ENCODE measurements at places on chromosomes 1 and 21.

DNA sequence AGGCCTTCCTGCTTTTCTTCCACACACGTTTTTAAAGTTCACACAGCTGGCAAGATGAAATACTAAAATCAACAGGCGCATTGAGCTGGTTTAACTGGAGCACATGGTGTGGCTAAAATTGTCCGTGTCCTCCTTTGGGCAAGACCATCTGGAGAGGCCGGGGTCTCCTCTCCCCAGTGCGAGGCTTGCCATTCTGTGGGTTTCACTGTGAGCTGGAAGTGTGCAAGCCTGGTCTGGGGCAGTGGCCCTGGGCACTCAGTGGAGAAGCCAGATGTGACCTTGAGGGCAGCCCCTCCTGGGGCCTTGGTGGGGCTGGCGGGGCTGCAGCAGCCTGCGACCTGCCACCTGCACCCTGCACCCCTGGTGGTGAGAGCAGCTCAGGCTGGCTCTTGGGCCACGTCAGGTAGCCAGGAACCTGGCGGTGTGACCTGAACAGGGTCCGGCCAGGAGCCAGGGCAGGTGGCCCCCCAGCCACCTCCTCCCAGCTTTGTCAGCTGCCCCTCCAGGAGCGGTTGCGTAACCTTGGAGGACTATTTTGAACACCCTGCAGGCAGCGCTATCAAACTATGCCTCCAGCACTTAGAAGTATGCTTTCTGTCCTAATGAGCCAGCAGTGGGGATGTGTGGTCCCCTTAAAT is 52.4 kb downstream of the SLC37A1 start:
- DNase-seq, result no peak

DNA sequence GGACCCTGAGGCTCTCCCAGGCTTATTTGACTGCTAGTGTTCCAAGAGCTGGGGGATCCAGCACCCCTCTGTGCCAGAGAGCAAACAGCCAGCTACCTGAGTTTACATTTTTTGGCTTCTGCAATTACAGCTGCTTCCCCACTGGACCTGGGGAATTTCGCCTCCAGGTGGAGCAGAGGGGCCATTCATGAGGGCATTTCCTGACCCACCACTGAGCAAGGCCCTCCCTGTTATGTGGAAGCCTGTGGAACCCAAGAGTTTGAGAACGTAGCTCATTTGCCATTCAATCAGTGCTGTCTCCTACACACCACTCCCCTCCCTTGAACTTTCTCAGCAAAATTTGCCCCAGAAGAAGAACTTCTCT is 42.7 kb upstream of the TMEM51 start:
- DNase-seq, result no peak

- DNase-seq, result no peak
Measured at GRCh38 chr1:206029484-206029883, 5.8 kb upstream of the CTSE start.

DNA sequence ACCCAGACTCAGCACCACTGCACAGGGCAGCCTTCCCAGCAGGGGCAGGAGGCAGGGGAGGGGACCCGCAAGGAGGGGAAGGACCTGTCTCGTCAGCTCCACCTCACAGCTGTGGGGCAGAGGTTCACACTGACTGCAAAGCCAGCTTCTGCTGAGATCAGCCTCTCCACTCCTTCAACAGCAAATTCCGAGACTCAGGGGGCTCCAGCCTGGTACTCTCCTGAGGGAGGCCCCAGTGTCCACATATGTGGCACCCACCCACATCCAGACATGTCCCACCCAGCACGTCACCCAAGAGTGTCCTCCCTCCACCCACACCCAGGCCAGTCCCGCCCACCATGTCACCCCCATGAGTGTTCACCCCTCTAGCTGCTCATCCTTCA is 329.5 kb downstream of the NPHP4 start:
- DNase-seq, result no peak

- DNase-seq, result no peak
Measured at GRCh38 chr1:12171206-12172041, 4.6 kb downstream of the TNFRSF1B start.

DNA sequence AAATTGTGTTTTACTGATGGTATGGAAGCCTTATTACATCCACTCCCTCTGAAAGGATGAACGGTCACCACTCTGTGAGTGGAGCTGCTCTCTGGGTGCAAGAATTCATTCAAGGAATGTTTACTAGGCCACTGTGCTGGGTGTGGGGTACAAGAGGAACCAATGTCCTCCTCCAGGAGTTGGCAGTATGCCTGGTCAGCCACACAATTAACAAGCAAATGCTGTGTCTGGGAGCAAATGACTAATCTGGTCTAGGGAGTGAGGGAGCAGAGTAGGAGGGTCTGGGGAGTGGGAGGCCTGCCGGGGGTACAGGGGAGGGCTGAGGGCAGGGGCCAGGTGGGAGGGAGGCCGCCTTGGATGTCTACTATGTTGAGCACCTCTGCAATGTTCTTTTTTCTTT is 27.2 kb upstream of the TDRD10 start:
- DNase-seq, result no peak

DNA sequence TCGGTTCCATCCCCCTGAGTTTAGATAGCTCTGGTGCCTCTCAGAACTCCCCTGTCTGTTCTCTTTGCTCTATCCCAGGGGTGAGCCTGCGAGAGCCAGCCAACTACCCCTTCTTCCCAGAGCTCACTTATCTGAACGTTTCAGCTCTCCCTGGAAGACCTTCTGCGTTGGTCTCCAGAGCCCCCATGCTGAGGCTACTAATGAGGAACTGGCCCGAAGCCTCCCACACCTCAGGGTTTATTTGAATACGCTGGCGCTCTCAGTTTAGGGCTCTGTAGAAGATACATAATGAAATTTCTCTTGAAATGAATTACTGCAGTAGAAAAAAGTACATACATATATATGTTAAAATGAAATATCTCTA is 43.5 kb downstream of the TCEANC2 start:
- no peak for DNase-seq

Measured in nephron progenitor cell (in vitro differentiated cells).